HCT116 (cell line): ENCODE measurements at places on chromosomes 11 and 22.
A peak's percentile ranks its signal among the peaks of the same experiment; 100 is the strongest.

GRCh38 chr22:18078329-18079041 is 695 bp downstream of the PEX26 start:
- no peak for DNase-seq

DNA sequence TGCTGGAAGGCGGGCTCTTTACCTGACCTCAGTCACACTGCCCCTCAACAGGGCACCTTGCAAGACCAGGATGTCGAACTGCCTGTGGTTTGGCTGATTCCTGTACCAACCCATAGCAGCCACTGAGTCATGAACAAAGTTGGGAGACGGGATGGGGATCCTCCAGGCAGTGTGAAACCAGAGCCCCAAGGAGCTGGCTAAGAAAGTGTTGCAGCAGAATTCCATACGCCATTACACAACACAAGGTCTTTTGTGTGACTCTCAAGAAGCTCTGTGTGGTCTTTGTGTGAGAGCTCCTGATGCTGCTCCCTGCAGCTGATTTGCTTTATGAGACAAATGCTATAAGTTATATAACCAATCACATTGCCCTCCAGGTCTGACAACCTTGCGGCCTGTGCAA is 617.7 kb downstream of the OPCML start:
- no peak for DNase-seq

DNA sequence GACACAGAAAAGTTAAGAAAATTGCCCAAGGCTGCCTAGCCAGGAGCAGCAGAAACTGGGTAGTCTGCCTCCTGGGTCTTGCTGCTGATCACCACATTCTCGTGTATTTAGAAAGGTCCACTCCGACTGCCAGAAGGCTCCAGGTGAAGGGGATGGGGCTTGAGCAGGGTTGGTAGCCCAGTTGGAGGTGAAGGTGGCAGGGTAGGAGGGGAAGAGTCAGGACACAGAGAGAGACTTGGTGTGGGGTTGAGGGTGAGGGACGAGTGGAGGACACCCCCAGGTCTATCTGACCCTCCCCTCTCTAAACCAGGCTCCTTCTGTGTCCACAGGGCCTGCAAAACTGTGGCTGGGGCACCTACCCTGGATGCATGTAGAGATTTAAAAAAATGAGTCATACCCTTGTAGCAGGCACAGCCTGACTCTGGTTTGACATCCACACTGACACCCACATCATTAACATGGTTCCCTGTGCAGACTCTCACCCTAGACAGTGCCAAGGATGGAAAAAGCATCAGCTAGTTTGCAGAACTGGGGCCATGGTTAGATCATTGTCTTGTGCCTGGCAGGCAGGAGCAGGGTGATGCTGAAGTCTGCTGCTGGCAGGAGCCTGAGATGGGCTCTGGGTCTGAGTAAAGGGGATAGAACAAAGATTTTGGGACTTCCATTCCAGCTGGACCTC is 273.2 kb downstream of the TENM4 start:
- DNase-seq = no peak

DNA sequence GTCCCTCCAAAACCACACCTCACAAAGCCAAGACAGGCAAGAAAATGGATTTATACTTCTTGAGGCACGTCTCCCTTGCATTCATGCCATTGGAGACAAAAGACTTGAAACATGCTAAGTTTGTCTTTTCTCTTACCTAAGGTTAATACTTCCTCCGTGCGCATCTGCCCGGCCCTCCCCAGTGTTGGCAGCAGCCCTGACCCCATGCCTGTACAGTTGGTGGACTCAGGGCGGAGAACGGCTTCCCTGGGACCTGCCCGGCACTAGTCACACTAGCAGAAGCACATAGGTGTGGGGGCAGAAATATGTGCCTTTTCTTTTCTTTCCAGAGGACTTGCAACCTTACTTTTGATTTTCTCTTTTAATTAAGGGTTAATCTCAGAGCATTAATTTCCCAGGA is 45.2 kb upstream of the FLI1 start:
- DNase-seq = no peak

DNA sequence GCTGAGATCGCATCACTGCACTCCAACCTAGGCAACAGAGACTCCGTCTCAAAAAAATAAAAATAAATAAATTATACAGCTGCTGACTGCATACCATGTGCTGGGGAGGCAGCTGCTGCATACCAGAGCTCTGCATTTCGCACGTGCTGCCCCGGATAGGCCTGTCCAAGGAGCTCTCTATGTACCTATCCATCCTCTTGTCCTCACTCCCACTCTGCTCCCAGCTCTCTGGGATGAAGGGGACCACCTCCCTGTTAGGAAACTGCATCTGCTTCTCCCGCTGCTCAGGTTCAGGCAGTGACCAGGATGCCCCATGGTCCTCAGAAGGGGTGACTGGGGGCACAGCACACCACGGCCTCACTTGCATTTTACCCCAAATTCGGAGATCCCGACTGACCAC is 302.3 kb downstream of the BRD1 start:
- no peak for DNase-seq

- no peak for DNase-seq
These were observed 291.8 kb downstream of the MIAT start for GRCh38 chr22:26949193-26949592.

GRCh38 chr22:41833369-41834004 is 582 bp downstream of the SREBF2 start:
- no peak for DNase-seq

DNA sequence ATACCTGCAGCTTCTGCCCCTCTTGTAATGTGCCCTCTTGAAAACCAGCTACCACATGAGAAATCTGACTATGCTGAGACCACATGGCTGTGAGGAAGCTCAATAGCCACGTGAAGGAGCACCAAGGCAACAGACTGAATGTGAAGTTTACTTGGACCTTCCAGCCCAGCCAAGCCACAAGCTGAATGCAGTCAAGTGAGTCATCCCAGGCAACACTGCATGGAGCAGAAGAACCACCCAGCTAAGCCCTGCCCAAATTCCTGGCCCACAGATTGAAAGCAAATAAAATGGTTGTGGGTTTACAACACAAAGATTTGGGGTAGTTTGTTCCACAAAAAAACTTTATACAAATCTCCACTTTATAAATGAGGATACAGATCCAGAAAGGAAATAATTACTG is 114.5 kb downstream of the TIMP3 start:
- DNase-seq = no peak

GRCh38 chr11:17343907-17344306 is 7.7 kb upstream of the NCR3LG1 start:
- peak; percentile 56 for DNase-seq

DNA sequence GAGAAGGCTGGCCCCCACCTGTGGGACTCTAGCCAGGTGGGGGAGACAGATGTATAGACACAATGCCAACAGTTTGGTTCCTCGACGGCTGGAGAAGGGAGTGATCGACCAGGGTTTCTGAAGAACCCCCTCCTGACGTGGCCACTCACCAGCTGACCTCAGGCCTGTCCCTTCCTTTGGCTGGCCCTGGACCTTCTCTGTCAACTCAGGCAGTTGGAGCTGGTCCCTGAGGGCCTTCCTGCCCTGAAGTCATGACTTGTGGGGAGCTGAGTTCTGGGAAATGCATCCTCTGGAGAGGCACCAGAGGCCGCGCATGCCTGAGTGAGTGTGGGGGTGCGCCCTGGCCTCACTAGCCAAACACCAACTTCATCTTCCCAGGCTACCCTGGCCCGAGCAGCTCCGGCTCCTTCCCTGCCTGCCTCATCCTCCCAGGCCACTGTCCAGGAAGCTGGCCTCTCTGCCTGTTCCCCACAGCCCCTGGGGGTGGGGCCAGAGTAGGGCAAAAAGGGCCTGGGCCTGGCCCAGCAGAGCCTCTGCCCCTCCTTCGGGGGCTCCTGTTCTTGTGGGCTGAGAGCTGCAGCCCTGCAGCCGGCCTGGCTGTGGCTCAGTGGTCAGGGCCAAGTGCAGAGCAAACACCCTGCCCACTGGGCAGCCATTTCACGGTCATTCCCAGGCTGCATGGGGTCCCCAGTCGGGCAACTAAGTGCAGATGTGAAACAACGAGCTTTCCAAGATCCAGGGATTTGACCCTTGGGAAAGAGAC is 23.6 kb downstream of the TXN2 start:
- DNase-seq = no peak

- no peak for DNase-seq
These were observed 9.2 kb upstream of the NDUFS8 start for GRCh38 chr11:68021167-68021787.

- no peak for DNase-seq
These were observed 45.6 kb upstream of the GDPD4 start for GRCh38 chr11:77346906-77347603.

DNA sequence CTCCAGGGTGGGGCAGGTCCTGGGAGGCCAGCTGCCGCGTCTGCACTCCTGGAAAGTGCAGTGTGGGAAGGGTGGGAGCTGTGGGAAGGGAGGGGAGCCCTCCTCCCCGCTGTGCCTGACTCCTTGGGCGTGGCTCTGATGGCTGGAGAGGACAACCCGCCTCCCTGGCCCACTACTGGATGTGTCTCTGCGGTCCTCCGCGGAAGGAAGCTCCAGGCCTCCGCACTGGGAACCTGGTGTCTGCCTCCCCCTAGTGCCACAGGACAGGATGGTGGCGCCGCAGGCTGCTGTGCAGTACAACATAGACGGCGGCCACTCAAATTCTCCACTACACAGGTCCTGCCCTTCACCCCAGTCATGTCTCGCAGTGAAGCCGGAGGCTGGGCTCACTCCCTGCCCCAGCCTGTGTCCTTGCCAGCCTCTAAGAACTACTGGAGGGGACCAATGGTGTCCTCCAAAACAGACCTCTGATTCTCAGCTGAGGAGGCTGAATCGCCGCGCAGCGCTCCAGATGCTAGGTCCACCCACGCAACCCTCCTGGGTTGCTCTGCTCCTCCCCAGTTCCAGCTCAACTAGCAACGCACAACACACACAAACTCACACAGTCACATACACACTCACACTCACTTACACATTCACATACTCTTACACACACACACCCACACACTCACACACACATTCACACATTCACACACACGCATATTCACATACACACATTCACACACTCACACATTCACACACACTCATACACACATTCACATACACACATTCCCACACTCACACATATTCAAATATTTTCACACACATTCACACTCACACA is 12.4 kb upstream of the DSCAML1 start:
- DNase-seq = peak; percentile 63

- DNase-seq = peak; percentile 82
These were observed at the start of gene CLNS1A for GRCh38 chr11:77637345-77638165. Gene CLNS1A (minus strand): TSS chr11:77637794. CDS start chr11:77637714, 80 bp downstream.

- DNase-seq = no peak
These were observed 50.7 kb upstream of the CWF19L2 start for GRCh38 chr11:107508201-107508857.

- no peak for DNase-seq
These were observed 538.8 kb upstream of the B3GAT1 start for GRCh38 chr11:134950692-134951304.

GRCh38 chr11:132078264-132079076 is 708.1 kb downstream of the NTM start:
- DNase-seq = no peak

GRCh38 chr11:69535908-69536307 is 54.4 kb downstream of the LINC01488 start:
- DNase-seq = no peak

DNA sequence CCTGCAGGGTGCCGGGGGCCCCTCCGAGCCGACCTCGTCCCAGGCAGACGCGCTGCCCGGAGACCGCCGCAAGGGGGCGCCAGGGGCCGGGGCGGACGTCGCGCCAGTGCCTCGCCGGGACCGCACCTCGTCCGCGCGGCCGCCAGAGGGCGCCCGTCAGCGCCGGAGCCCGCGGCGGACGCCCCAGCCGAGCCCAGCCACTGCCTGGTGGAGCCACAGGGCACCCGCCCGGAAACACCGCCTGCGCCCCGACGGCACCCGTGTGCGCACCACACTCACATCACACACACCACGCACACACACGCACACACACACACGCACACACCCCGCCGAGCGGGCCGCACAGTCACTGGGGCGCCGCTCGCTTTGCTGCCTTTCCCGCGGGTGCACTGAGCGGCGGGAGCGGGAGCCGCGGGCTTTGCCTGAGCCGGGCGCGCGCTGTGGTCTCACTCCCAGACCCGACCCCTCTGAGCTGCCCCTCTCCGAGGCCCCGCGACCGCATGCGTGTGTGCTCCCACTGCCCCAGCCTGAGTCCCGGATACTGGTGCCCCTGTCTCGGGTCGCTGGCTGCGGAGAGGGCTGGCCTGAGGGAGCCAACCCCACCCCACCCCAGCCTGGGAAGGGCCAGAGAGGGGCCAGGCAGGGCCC is 449.3 kb downstream of the OPCML start:
- no peak for DNase-seq

GRCh38 chr11:72589802-72590761 is 84.1 kb downstream of the PDE2A start:
- DNase-seq = no peak

- DNase-seq = no peak
These were observed 526 bp downstream of the TPST2 start for GRCh38 chr22:26589367-26589844.

GRCh38 chr11:101126551-101127196 is 2.9 kb downstream of the PGR start:
- DNase-seq = no peak

DNA sequence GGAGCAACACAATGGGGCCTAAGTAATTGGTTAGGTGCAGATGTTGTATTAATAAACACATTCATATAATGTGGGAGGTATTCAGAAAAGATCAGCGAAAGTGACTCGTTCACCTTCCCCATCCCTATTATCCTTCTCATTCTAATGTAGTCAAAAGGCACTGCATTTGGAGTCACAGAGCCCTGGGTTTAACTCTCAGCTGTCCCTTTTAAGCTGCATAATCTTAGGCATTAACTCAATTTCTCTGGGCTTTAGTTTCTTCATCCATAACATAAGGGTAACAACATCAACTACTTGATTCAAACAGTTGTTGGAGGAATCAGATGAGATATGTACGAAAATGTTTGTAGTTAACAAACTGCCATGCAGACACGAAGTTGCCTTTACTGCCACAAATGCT is 187.6 kb upstream of the PITPNB start:
- DNase-seq = no peak

GRCh38 chr11:2031058-2031457 is 33.4 kb upstream of the H19 start:
- DNase-seq = no peak

- DNase-seq = peak; percentile 96
These were observed 22.4 kb upstream of the MYH9 start for GRCh38 chr22:36409911-36410756.

DNA sequence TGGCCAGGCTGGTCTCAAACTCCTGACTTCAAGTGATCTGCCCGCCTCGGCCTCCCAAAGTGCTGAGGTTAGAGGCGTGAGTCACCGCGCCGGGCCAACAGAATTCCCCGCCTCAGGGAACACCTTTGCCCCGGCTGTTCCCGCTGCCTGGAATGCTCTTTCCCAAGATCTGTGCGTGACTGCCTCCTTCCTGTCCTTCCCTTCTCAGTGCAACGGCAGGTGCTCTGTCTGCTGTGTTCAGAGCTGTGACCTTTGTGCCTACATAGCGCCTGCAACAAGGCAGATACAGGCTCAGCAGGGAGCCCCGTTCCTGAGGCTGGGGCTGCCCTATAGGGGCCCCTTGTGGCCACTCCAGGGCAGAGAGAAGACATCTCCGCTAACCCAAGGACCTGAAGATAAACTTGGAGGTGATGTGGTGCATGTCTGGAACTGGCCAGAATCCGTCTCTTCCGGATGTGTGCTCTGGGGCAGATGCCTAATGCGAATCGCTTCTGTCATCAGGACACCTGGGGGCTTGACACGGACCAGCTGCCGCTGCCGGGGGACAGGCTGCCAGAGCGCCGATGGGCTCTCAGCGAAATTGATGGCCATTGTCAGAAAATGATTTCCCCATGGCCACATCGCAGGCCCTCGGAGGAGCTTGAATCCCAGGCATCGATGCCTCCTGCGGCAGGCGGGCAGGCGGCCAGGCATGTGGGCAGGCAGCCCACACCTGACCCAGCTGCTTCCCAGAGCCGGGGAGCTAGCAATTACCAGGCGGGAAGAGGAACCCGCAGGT is 43.5 kb upstream of the TCF20 start:
- DNase-seq = peak; percentile 75
